ENCODE measurements at places on chromosomes 5 and 9. TPM values are rescaled to one million over a fixed set of nuclear protein-coding genes. Genes with fewer than 3 reads are reported as not detected.

The MYOZ3 gene
- not detected for total RNA-seq

The ZNF366 gene
- total RNA-seq: not detected

The F2RL2 gene
- total RNA-seq: not detected

The SOHLH1 gene
- total RNA-seq: not detected

The PRLR gene
- total RNA-seq: not detected

The NTRK2 gene
- total RNA-seq: 0.05 TPM

The RBM27 gene
- total RNA-seq: 19.7 TPM

The MOCS2 gene
- total RNA-seq: 30.7 TPM

The RNF180 gene
- total RNA-seq: not detected

Data from activated CD8-positive, alpha-beta T cell treated with anti-CD3 and anti-CD28 coated beads, Interleukin-2, amount 10 ng/mL, durations not matched to agents 7 days and 5 days (primary cell).